ENCODE measurements at places on chromosomes 7 and 10.

- DNase-seq, result no peak
Observed at GRCh38 chr7:25669961-25670841, 441.9 kb upstream of the NPVF start.

DNA sequence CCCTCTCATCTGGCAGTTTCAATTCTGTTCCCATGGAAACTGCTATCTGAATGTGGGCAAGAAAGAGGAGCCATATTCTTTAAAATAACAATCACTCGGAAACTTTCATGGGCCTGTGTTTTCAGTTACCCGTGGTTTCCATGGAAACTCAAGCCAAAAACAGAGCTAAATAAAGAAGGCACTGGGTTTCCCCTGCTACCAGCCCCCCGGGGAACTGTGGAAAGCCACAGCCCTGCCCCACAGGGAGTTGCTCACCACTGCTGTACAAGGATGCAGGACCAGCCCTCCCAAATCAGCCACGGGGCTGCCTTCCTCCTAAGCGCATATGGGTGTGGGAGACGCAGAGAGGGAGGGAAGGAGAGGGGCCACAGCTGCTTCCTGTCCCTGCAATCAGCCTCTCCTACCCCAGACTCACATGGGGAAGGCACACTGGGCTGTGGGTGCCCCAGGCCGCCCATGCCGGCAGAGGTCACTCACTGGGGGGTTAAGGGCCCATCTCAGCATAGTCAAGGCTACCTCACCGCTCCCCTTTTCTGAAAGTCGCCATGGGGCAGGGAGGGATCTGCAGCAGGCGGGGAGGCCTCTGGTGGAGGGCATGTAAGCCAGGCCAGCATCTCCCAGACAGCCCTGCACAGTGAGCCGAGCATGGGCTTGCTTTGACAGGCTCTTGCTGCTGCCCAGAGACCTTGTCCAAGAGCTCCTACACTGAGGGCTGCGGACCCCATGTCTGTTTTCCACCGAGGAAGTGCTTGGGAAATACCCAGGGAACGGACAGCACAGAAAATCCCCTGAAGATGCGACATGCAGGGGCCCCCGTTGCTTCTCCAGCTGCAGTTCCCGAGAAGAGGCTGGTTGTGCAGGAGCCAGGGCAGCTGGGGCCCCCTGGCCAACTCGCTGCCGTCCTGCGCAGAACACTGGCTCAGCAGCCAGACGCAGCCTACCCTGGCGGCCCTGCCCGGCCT lies 157.3 kb upstream of the PPP2R2D start:
- DNase-seq, result no peak

DNA sequence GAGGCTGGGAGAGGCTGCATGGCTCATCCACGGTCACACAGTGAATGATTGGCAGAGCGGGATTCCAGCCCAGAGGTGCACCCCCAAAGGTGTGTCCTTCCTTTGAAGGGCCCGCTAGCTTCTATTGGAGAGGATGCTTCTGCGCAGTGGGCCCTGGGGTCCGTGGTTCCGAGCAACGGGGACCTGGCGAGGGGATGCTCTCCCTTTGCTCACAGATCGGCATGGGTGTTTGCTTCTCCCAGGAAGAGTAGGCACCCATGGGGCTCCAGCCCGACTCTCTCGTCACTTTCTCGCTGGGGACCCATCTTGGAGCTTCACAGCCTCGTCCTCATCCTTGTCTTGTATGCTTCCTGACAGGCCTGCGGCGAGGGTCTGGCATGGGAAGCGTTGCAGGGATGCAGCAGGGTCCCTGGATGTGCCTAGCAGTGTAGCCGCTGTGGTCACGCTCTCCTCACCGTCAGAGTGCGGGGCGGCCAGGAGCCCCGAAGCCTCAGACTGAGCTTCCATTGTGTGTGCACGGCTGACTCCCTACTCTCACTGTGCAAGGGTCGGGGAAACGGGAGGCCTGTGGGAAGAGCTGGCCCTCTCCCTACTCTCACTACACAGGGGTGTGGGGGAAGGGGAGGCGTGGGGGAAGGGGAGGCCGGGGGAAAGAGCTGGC lies 538.5 kb upstream of the FOXK1 start:
- DNase-seq, result no peak

GRCh38 chr10:43160046-43160920 lies 22.0 kb downstream of the CSGALNACT2 start:
- DNase-seq, result peak; percentile 53

- DNase-seq, result no peak
Observed at GRCh38 chr7:51009716-51010496, 227.2 kb upstream of the GRB10 start.

DNA sequence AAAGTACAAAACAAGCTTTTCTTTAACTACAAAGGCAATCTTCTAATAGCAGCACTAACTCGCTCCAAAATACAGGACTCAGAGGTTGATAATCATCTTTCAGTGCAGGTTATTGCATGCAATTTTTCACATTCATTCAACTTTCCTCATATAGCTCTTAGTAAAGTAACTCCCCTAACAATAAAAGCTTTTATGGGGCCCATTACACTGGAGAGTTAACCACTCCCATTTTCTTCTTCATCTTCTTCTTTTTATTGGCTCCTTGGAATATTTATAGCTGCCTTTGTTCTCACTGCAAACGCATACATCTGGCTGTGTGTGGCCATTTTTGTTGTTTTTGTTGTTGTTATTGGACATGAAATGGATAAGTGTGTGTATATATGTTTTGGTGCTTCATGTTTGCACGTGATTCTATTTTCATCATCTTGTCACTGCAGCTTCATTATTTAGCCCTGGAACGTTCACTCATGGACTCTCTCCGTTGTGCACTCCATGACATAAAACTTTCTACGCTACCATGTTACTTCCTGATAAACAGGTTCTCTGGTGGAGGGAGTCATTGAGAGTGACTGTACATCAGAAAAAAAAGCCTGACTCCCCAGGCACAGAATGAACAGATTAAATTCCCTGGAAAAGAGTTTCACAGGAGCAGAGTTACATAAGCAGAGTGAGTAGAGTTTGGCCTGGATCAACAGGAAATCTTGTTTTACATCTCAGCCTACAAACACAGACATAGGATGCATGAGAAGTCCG lies 236.4 kb upstream of the SP4 start:
- no peak for DNase-seq

GRCh38 chr10:80144696-80145131 lies 12.2 kb downstream of the PLAC9 start:
- DNase-seq, result no peak

- DNase-seq, result no peak
Observed at GRCh38 chr7:130941322-130942210, 207.6 kb upstream of the KLF14 start.

GRCh38 chr10:93757801-93758507 lies at the start of gene LGI1:
Gene LGI1, plus strand, starts transcription at chr10:93757936. Its CDS starts 209 bp downstream, at chr10:93758145.
- no peak for DNase-seq

DNA sequence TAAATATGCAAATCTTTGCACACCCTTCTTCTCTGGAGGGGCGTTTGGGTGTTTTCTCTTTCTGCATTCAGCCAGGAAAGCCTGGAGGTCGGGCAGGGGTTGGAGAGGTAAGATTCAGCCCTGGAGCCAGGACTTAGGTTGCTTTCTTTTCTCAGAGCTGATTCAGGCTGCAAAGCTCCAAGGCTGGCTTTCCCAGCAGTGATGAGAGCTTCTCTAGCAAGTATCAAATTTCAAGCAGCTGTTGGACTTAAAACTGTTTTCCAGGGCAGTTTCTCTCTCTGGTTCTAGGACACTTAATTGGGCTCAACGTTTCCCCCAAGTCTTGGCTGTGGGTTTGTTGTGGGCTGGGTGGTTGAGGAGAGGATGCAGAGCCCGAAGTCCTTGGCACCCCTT lies 608 bp downstream of the AKR1B10 start:
- peak; percentile 11 for DNase-seq

DNA sequence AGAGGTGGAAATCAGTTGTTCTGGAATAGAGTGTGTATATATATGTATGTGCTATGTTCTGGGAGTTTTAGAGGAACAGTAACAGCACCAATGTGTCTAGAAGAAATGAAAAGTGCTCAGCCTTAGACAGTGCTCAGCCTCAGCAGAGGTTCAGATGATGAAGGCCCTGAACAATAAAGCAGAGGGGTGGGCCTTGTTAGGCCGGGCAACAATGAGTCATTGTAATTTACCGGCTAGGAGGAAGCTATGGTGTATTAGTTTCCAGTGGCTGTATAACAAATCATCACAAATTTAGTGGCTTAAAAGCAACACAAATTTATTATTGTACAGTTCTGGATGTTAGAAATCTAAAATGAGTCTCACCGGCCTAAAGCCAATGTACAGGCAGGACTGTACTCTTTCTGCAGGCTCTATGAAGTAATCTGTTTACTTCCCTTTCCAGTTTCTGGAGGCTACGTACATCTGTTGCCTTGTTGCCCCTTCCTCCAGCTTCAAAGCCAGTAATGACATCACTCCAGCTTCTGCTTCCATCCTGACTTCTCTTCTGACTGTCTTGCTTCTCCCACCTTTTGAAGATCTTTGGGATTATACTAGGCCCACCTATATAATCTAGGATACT lies 84.6 kb downstream of the CH25H start:
- DNase-seq, result no peak

DNA sequence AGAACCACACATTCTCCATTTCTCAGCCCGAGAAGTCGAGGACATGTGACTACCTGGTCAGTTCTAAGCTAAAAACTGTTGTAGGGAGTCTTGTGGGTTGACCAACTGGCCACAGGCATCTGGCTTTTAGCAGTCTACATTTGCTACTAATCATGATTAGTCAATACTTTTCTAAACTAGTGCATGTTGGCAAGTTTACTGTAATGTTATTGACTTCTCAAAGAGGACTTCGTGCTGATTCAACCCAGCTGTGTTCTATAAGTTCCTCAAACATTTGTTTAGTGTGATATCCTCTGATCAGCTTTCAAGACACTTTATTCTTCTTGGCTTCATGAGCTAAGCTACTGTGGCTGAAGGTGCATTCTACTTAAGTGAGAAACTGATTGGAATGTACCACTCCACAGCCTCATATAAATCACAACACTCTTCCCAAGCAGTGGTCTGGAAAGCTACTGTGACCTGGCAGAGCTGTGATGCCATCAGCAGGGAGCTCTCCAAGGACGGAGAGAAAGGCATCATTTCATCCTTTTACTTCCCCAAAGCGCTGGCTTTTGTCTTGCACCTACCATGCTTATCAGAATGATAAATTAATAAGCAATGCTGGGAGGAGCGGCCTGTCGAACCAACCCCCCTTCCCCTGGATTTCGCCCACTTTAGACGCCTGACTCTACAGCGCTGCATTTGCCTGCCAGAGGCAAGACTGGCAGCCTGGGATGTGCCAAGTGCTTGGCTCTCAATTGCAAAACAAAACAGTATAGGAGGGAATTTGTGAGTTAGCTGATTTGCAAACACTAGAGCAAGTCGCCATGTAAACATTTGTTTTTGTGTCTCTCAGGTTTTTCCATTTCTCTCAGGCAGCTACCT lies 206.7 kb upstream of the PLXNA4 start:
- DNase-seq, result no peak

DNA sequence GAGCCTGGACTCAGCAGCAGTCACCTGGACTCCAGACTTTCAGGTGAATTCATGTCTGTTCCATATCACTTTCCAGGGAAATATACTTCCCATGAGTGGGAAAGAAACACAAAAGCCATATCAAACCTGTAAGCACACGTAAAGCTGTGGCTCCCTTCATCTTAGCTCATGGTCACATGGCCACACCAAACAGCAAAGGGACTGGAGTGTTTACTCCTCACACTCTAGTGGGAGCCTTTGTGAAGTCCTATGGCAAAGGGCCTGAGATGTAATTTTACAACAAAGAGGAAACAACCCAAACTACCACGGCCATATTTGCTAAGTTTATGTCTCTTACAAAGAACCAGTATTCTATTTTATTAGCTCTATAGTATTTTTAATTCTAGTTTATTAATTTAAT lies 16.3 kb downstream of the SFTPA1 start:
- DNase-seq, result no peak

- no peak for DNase-seq
Observed at GRCh38 chr10:49761789-49762565, at the start of gene OGDHL. Gene OGDHL, minus strand, starts transcription at chr10:49762323. Its CDS starts 3,731 bp downstream, at chr10:49758592.

DNA sequence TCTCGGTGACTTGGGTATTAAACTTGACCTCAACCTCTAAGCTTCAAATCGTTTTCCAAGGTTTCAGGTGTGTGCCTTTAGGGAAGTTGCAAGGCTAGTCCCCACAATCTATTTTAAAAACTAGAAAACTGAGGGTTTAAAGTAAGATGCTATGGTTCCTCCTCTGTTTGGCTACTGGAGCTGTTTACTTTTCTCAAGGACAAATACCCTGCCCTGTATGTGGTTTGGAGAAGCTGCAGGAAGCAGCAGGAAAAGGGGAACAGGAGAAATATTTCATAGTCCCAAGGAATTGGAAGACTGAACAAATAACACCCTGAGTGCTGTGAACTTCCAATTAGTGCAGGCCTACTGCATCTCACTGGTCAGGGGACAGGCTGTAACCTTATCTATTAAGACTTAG lies 135.9 kb downstream of the NRP1 start:
- DNase-seq, result no peak

- peak; percentile 72 for DNase-seq
Observed at GRCh38 chr7:620056-620455, 100.4 kb upstream of the PDGFA start.

- no peak for DNase-seq
Observed at GRCh38 chr10:89861584-89862301, 160.4 kb downstream of the KIF20B start.

DNA sequence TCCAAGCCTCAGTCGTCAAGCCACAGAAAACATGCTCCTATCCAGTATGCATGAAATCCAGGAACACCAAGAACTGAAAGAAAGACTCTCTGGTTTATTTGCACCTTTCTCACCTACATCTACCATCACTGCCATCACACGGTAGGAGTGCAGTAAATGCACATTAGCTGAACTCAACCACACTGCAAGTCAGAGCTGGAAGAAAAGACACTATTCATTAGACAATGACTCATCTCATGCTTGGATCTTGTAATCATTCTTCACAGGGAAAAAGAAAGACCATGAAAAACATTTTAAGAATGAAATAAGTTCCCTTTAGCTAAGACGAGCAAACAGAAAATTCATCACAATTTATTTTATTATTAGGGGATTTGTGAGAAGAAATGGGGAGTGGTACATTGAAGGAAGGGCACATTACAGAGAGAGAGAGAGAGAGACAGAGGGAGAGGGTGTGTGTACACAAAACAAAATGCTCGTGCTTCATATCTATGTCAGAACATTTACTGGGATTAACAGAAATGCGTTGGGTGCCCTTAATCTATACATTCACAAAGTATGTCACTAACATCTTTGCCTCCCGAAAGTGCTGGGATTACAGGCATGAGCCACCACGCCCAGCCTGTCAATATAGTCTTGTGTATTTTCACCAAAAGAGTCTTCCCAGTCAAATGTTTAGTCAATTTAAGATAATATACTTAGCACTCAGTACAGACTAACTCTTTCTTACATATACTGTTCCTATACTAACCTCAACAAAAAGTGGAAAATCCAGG lies 324.9 kb downstream of the PARD3 start:
- DNase-seq, result no peak

DNA sequence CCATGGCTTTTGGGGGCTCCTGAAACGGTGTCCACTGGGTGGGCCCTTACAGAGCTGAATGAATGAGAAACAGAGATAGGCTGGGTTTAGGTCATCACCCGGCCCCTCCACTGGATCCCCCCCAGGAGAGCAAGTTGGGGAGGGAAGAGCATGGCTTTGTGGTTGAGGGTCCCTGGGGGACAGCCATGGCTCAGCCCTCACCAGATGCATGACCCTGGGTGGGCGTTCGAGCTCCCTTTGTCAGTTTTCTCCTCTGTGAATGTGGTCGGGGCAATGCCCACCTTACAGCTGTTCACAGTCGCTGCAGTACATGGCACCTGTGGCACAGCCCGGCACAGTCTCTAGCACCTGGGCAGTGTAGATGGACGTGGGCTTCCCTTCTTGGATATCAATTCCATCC lies 40.6 kb upstream of the CXCL12 start:
- no peak for DNase-seq

GRCh38 chr10:77463967-77464745 lies 173.5 kb downstream of the KCNMA1 start:
- peak; percentile 19 for DNase-seq

- DNase-seq, result no peak
Observed at GRCh38 chr7:30815951-30816644, 44.9 kb downstream of the MINDY4 start.
